ENCODE measurements at places on chromosomes 1 and 21.
A peak's percentile ranks its signal among the peaks of the same experiment; 100 is the strongest.

DNA sequence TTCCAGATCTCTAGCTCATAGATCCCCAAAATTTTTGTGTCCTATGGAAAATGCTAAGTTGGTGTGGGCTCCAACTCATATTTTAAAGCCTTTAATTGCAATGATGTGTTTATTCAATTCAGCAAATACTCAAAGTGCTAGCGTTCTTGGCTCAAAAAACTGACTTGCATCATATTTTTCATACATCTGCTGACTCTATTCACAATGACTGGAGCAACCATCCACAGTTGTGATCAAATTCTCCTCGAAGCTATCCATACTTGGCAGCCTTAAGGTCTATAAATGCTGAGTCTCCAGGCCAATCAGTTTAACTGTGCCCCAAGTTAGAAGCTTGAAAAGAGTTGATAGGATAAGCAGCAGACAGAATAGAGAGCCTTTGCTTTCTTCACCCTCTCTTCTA, 2.9 kb upstream of the ATP1A1 start:
- DNase-seq = no peak

- no peak for DNase-seq
These were observed 18.1 kb upstream of the LBR start for GRCh38 chr1:225445639-225446594.

GRCh38 chr1:85612704-85613361, 32.3 kb downstream of the CCN1 start:
- no peak for DNase-seq

- no peak for DNase-seq
These were observed 203.5 kb downstream of the NTNG1 start for GRCh38 chr1:107344268-107344760.

DNA sequence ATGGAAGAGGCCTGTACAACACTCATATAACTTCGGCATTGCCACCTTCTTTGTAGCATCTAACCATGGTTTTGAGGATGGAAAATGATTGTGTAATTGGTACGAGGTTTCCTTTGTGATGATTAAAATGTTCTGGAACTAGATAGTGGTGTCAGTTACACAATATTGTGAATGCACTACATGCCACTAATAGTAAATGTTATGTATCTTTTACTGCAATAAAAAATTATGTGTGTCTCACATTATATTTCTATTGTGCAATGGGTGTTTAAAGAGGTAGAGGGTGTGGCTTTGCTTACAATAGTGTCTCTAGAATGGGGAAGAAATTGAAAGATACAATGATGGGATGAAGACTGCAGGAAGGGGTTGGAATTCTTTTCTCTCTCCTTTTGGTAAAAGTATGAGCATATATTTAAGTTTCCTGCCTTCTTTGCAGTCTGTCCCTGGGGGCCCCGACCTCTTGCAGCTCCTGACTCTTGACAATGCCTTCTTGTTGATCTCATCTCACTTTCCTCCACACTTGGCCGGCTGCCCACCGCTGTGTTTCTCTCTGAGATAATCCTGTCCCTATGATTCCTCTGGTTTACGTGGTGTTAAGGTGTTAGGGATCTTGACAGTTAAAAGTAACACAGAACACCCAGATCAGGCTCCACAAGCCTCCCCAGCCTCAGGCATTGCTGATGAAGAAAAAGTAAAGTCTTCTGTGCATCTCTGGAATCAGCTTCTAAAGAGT, 39.3 kb downstream of the MTARC1 start:
- no peak for DNase-seq

DNA sequence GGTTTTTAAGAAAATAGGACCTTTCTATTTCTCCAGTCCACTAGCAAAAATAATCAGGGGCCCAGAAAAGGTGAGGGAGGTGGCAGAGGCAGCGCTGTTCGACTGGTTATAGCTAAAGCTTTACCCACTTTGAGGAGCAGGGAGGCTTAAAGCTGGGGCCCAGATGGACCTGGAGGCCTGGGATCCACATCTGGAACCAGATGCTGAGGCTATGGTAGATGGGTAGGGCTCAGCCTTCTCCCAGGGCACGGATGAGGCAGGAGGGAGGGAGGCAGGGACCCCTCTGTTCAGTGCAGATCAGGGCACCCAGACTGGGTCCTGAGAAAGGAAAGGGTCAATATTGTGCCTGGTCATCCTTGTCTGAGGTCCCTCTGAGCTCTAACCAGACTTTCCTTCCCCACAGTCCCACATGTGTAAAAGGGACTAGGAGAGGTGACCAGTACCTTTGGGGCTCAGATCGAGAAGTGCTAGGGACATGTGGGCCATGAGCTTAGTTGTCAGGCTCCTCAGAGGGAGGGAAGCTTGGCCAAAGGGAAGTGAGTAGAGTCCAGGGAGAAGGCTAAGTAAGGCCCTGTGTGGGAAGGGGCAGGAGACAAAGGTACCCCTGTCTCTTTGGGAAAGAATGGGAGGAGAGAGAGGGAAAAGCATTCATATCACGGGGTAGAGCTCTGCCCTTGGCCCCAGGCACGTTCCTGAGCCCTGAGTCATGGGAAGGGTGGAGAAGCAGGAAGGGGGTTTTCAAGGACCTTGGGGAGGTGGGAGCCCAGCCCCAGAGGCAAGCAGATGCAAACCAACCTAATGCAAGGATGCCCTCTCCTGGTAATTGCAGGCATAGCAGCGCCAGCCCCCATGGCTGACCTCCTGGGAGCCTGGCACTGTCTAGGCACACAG, 15.4 kb downstream of the LMNA start:
- peak; percentile 67 for DNase-seq

GRCh38 chr1:198892065-198892464, 253.2 kb downstream of the PTPRC start:
- DNase-seq = no peak

DNA sequence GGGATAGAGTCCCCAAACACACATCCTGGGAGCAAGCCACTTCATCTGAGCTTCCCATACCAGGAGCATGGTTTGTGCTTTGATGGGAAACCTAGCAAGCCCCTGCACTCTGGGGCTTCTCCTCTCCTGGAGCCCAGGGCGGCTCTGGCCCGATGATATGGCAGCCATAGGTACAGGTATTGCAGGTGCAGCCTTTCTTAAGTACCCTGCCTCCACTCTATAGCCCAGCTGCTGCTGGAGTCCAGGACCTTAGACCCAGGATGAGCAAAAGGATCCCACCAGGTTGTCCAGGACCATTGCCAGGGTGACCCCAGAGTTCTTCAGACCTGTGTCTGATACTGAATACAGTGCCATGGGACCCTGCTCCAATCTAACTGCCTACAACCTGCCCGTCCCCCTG, 4.2 kb downstream of the C1orf226 start:
- DNase-seq = no peak

GRCh38 chr1:31789259-31790065, 25.3 kb upstream of the ADGRB2 start:
- DNase-seq = peak; percentile 94

DNA sequence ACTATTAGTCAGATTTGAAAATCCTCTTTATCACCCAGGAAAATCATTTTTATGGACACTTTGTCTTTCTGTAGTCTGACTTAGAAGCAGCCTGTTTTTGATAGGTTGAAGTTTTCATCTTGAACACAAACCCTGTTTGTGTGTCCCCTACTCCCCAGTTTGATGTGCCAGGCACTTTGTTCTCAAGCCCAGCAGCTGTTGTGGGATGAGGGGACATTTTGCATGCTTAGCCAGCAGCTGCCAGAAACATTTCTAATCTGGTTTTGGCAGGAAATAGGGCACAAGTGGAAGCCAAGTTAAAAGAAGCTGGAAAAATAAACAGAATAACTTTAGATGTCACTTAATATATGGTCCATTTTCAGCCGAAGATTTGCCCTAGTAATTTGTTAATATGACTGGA, 29.9 kb downstream of the ACTN2 start:
- DNase-seq = no peak

GRCh38 chr1:27349784-27350662, 8.2 kb downstream of the SYTL1 start:
- peak; percentile 14 for DNase-seq

GRCh38 chr21:45910155-45910547, 71.4 kb upstream of the COL6A1 start:
- DNase-seq = no peak

- DNase-seq = no peak
These were observed 456.8 kb downstream of the SETD4 start for GRCh38 chr21:35603494-35603893.

GRCh38 chr1:171739656-171740055, 2.2 kb downstream of the VAMP4 start:
- DNase-seq = peak; percentile 48

- no peak for DNase-seq
These were observed 78.1 kb upstream of the B3GALT2 start for GRCh38 chr1:193264313-193265065.

DNA sequence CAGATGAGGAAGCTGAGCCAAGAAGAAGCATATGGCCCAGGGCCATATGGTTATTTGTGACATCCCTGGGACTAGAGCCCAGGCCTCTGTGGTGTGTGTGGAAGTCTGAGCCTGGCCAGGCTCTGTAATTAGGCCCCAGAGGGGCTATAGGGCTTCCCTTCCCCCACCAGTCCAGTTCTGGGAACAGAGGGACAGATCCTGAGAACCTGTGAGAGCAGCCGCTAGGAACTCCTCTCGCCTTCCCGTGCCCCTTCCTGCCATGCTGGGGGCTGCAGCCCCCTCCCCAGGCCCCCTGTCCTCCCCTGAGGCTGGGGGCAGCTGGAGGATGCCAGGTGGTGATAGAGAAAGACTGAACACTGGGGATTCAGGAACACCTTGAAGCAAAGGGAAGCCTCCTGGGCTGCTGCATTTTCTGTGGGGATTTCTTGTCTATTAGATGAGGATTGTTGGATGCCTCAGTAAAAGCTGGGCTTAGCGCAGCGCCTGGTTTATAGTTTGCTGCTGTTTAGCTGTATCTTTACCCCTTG, 33.3 kb downstream of the COQ8A start:
- no peak for DNase-seq

DNA sequence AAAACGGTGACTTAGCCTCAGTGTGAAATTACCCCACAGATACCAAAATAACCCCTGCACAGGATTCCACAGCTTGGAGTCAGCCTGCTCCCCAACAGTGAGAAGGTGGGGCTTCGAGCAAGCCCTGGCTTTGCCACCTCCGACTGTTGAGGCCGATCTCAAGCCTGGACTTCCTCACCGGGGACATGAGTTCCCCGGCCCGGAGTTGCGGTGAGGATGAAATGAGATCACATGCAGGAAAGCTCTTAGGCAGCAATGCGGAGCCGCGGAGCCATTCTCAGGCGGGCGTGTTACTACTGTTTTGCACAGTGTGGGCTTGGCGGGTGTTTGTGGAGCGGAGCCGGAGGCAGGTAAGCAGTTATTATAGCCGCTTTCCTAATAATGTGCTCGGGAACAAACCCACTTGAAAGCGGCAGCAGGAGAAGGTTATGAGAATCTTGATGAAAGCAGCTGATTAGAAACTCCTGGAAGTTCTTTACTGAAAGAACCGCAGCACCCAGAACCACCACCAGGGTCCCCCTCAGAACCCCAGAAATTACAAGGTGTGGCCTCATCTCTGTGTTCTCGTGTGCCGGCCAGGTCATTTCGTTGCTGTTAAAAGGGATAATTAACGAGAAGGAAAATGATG, 3.9 kb upstream of the CLSTN1 start:
- DNase-seq = no peak

DNA sequence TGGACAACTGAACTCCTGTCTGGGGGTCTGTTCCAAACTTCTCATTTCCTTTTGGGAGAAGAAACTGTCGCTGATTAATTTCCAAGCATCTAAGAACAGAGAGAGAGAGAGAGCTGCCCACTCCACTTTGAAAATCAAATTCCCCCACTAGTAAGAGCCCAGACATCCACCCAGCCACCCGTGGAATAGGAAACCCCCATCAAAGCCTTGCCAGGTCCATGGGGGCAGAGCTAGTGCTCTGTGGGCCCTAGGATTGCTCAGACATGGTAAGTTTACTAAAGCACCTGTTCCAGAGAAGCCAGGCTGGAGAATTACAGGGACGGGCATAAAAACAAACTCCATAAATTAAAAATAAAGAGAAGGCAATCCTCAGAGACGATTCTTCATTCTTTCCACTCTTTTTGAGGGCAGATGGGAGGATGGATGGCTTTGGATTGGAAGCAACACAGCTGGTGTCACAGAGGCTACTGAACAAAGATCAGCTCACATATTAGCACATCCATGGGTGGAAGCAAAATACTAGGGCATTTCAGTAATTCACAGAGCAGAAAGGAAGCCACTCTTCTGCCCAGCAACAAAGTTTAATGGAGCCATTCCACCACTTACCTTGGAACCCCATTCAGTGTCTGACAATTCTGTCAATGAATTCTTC, 103.9 kb downstream of the COLGALT2 start:
- DNase-seq = no peak

DNA sequence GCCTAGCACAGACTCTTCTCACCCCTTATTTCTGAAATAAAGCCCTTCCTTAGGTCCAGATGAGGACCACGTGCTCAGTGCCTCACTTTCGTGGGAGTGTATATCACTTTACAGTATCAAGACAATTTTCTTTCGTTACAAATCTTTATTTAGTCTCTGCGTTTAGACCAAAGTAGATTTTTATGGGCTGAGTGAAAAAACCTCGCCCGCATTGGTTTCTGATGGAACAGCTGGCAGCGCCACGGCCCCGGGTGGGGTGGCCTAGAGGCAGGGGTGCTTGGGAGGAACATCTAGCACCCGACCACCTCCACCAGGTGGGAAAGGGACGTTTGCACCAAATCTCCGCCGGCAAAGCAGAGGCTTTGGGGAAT, 7.6 kb downstream of the SIM2 start:
- DNase-seq = no peak

- DNase-seq = no peak
These were observed 81.1 kb downstream of the LHX4 start for GRCh38 chr1:180311011-180311730.

- DNase-seq = no peak
These were observed 37.0 kb upstream of the RXRG start for GRCh38 chr1:165481820-165482532.

DNA sequence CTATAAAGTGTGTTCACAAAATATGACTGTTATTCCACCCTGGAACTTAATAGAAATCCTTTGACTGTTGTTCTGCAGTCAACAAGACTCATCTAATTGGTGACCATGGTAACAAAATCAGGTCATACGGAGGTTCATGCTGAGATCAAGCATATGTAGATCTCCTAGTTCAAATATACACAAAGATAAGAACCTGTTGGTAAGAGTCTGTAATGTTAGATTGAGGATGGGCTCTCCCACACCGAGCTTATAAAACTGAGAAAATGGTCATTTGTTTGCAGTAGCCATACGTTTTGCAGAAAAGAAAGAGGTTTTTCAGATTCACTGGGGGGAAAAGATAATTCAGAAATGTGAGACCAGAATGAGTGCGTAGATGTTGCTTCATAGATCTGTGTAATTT, 468.1 kb downstream of the RPS6KC1 start:
- DNase-seq = no peak

GRCh38 chr1:187985145-187985896, 1156.6 kb downstream of the PLA2G4A start:
- DNase-seq = no peak

Measured in CD4-positive, alpha-beta T cell treated with Interleukin-15 for 4 hours (primary cell).